ENCODE measurements at places on chromosomes 12 and 14. TPM values are rescaled to one million over a fixed set of nuclear protein-coding genes. Genes with fewer than 3 reads are reported as not detected.

DNA sequence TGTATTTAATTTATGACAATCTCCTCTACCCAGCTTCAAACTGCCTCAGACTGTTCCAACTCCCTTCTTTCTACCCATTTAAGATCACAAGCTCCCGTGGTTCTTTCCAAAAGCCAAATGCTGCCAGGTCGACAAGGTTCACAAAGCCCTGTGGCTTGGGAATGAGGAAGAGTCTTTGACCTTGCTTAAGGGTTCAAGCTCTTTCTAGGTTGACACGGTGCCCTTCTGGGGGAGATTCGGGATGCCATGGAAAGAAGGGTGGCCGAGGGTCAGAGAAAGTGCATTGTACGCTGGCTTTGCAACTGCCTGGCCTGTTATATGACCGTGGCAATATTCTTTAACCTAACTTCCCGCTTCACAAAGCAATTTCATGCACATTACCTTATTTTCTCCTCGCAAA is 239.3 kb downstream of the ANO2 start:
- DNase-seq: no peak

DNA sequence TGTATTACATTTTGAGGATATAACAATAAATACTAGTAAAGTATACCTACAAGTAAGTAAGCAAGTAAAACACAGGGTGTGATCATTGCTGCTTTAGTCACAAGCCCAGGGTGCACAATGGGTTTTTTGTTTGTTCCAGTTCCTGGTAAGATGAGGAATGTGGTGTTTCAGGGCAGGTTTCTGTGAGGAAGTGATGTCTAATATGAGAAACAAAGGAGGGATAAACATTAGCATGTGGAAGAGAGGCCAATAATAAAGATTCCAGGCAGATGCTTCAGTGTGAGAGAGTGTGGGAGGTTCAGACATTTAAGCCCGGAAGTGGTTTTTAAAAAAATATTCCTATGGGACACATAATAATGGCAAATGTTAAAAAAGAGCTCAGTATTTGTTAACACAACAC is 808.1 kb upstream of the USP15 start:
- no peak for DNase-seq

P2RX2 gene
- total RNA-seq: not detected

- peak; percentile 83 for DNase-seq
These were observed 44.5 kb downstream of the KDM2B start for GRCh38 chr12:121536054-121536898.

GRCh38 chr14:88554457-88555286 is at the start of gene PTPN21:
Gene PTPN21, minus strand, starts transcription at chr14:88555007. Its CDS starts 4,590 bp downstream, at chr14:88550417.
- DNase-seq: peak; percentile 53

SH2B3 gene
- 7.4 TPM for total RNA-seq

MYO1H gene
- not detected for total RNA-seq

OR4K13 gene
- total RNA-seq: not detected

TMEM63C gene
- not detected for total RNA-seq

KCNK13 gene
- total RNA-seq: not detected

DNA sequence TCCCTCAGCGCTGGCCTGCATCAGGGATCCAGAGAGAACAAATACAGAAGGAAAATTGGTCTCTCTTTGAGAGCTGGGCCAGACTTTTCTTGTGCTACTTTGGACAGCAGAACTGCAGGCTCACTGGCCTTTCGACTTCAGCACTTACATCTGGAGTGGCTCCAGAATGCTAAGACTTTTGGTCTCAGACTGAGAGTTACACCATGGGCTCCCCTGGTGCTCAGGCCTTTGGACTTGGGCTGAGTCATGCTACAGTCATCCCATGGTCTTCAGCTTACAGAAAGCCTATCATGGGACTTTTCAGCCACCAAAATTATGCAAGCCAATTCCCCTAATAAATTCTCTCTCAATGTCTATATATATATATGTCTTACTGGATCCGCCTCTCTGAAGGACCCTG is 9.0 kb upstream of the CD163 start:
- DNase-seq: peak; percentile 53

- no peak for DNase-seq
These were observed 34.9 kb downstream of the BBS10 start for GRCh38 chr12:76313299-76313698.

DNA sequence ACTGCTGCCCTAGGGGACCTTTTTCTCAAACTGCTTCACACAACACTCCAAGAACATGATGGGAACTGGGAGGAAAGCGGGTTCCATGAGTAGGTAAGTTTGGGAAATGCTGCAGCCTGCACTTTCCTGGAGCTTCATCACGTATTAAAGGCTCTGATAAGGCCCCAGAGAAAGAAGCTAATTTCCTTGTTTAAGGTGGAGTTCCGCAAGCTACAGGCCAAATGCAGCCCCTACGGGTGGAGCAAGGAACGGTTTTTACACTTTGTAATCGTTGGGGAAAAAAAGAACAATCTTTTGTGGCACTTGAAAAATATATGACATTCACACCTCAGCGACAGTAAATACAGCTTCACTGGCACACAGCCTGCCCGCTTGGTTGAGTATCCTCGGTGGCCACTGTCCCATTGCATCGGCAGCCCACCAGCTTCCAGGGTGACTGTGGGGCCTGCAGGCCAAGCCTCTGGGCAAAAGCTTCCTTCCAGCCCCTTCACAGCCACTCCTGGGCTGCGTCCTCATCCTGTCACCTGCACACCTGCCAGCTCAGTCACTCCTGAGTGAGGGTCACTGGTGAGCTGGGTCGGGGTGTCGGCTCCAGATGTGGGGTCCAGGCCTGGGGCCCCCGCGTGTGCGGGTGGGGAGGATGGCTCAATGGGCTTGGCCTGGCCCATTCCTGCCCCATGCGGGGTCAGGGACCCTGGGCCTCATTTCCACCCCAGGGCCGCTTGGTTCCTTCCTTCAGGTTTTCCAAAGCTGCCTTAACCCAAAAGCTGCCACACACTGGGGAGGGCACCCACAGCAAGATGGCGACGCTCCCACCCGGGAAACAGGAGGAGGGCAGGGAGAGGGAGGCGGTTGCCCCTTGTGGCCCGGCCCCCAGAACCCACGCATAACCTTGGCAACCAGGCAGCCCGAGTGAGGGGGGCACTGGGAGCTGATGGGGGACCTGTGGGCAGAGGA is 2.4 kb downstream of the AMN start:
- no peak for DNase-seq

DNA sequence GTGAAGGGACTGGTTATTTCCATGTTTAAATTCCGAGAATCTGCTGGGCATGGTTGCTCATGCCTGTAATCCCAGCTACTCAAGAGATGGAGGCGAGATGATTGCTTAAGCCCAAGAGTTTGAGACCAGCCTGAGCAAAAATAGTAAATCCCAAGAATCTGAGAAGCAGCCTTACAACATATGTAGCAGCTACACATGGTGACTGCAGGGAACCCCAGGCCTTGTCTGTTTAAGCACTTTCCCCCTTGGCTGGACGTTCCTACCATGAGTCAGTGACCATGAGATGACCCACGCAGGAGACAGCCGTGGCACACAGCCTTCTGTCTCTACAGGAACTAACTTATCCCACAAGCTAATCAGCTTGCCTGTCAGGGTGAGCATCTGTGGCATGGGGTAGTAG is 5.5 kb upstream of the SLC24A4 start:
- DNase-seq: peak; percentile 17

GRCh38 chr14:81205639-81206038 is 15.1 kb downstream of the GTF2A1 start:
- no peak for DNase-seq

- DNase-seq: no peak
These were observed 727.3 kb upstream of the LMO3 start for GRCh38 chr12:17333287-17333686.

DNA sequence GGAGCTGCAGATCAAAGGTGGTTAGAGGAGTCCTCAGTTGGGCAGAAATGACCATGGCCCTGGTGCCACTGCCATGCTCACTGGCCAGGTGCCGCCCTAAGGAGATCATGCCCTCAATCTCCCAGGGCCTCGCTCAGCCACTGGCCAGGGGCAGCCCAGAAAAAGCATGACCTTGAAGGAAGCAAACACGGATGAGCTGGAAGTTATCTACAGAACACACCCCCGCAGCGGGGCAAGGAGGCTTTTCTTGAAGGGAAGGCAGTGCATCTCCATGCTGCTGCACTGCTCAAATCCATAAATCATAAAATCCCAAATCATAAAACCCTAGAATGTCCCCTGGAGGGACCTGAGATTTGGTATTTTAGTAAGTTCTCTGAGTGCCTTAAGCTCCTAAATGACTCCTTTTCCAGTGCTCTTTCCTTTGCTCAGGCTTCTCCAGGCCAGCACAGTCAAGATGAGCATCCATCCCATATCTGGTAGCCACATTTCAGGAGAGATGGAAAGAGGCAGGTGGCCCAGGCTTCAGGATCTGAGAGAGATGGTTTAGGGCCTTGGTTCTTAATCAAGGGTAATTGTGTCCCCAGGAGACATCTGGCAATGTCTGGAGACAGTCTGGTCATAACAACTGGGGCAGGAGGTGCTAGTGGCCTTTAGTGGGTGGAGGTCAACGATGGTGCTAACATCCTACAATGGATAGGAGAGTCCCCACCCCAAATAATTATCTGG is 217.3 kb downstream of the RBM19 start:
- no peak for DNase-seq

DNA sequence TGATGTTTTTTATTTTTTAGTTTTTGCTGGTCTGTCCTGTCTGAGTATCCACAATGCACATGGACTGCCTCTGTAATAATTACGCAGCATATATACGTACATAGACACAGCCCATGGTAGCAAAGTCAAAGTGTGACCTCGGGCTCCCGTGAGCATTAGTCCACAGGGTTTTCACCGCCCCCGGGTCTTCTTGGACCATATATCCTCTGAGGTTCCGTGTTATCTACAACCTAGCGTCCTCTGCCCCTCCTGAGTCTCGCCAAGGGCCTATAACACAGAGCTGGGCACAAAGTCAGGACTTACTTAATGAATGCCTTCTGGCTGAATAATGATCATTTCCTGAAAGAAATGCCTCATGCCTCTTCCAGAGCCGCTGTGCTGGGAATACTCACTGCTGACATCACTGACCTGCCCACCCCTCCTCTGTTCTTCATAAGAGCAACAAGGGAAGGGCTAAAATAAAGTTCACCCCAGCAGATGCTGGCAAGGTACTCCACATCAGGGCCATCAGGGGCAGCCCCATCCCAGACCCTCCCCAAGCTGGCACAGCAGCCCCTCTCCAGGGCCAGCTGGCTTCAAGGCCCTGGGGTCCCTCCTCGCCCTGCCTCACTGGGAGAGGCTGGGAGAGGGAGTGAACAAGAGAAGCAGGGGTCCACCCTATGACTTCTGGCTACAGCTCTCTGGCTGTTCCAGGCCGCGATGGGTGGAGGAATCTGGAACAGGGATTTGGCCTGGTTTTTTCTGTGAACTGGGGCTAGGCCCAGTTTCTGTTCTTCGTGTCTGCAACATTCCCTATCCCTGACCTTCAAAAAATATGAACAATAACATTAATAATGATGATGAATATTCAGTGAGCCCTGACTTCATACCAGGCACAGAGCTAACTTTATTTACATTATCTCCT is 7.9 kb downstream of the HDAC7 start:
- peak; percentile 83 for DNase-seq

RNASE7 gene
- not detected for total RNA-seq
